Mammary epithelial cell (primary cell): ENCODE measurements at places on chromosomes 1 and 21.
A peak's percentile ranks its signal among the peaks of the same experiment; 100 is the strongest.

DNA sequence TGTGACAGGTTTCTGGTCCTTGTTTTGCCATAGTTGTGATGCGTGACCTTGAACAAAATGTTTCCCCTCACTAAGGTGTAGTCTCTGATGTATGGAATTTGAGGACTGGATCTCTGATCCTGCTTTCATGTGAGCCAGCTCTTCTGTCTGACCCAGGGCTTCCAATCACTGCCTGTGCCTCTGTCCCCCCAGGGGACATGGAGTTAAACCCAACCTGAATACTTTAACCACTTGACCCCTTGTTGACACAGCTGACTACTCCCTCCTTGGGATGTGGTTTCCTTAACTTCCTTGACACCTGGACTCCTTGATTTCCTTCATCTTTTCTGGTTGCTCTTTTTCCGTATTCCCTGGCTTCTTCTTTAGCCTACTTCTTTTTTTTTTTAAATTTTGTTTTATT, 36.0 kb upstream of the SSBP3 start:
- DNase-seq, result no peak

DNA sequence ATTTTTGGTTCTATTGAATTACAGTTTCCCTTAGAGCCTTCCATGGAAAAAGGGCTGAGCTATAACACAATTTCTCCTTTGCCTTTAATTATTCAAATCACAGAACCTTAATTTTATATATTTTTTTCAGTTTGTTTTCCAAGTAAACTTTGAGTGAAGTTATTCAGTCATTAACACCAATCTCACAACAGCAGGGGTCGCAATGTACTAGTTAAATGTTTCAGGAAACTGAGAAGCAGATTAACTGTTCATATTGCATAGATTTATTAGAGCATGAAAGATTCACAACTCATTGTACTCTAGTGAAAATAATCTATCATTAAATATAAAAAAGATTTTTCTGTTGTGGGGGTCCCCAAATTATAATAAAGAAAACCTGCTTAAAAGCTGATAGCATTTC, 64.1 kb downstream of the KIFAP3 start:
- no peak for DNase-seq

DNA sequence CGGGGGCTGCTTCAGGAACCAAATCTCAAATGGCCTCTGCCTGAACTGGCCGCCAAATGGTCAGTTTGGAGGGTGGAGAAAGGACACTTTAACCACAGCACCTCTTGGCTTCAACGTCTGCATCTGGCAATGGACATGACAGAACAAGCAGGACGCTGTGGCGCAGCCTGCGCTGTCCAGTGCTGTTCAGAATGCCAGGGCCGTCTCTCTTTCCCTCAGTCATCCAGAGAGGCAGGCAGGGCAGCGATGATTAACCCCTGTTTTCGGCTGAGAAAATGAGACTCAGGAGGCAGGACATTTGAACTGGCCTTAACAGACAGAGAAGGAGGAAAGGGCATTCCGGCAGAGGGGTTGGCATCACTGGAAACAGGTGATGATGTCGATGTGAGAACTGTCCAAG, 48.6 kb downstream of the GLIS1 start:
- no peak for DNase-seq

GRCh38 chr1:94757931-94758330, 62.2 kb upstream of the SLC44A3 start:
- DNase-seq, result no peak

- no peak for DNase-seq
Observed at GRCh38 chr1:163745204-163745603, 423.4 kb downstream of the NUF2 start.

DNA sequence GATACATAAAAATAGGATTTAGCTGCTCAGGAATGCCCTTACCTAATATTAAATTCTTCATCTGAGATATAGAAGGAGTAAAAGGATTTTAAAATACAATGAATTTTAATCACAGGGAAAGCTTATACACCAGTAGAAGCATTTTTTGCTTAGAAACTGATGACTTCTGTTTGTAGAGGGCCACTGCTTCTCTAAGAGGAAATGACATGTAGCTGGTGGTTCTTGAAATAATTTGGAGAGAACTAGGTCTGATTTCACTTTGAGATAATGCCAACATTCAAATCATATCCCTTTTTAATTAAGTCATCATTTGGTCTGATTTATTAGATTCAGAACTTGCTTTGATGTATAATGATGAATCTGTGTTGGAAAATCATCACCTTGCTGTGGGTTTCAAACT, 166.6 kb upstream of the SGIP1 start:
- DNase-seq, result no peak

DNA sequence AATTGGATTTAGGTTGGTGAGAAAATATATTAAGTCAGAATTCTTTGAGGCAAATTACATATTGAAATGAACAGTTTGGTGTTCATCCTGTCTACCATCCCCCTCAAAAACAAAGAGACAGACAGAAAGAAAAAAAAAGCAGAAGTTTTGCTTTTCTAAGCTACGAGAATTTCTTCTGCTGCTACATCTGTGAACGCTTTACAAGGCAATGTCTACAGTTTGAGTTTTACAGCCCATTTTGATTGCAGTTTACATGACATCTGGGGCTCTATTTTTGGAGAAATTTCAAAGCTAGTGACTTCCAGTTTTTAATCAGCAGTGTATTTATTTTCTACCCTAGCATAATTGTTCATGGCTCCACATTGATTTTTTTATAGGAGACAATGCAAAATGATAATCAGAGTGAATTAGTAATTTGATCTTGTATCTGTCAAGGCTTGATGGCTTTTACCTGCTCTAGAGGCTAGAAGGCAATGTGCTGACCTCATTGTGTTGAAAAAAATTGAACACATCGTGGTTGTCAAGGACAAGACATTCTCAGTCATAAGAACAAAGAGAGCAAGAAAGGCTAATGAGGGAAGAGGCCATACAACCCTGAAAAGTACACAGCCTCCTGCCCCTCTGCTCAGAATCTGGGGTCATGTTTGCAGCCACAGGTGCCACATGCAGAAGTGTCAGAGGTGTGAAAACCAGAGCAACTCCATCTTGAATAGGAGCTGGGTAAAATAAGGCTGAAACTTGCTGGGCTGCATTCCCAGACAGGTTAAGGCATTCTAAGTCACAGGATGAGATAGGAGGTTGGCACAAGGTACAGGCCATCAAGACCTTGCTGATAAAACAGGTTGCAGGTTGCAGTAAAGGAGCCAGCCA, 201.0 kb upstream of the CAMK1G start:
- DNase-seq, result no peak

DNA sequence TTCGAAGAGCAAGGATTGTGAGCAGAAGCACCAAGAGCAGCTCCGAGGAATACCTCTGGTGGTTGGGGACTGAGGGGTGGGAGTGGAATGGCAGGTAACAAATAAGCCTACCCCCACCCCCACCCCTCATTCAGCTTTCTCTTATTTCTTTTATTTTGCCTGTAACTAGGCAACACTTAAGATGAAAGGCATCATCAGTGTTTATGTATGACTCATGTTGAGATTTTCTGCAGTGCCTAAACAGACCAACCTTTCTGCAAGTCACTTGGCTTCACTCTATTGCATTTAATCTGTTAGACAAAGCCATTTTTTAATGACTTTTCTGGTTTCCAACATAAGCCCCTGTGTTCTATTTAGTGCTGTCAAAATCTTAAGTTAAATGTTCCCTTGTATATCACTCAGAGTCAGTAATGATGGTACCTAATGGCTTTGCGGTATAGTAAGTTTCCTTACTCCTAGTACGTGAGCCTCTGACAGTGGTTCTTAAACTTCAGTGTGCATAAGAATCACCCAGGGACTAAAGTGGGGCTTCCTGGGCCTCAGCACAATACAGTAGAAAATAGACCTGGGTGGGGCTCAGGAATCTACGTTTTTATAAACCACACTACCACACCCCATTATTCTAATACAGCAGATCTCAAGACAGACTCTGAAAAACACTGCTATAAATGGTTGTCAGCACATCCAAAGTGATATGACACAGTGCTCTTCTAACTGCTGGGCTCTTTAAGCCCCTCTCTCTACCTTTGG, 19.9 kb downstream of the CASQ2 start:
- DNase-seq, result peak; percentile 63
